Activated T-cell treated with anti-CD3 and anti-CD28 coated beads for 1 hour (primary cell): ENCODE measurements at places on chromosomes 11 and 22.

DNA sequence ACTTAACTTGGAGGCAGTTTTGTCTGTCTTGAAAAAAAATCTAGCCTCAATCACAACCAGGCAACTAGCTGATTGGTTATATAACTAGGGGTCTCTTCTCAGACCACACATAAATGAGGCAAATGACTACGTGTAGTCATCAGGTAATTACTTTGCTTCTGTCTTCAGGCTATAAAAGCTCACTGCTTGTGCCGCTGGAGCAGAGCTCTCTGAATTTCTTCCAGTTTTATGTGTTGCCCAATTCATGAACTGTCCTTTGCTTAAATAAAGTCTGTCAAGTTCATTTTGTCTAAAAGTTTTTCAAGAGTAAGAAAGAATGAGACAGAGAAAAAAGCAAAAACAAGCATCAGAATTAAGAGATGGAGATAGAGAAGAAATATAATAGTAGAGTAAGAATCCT, 93.4 kb downstream of the MUC15 start:
- DNase-seq = no peak

- DNase-seq = no peak
Measured at GRCh38 chr22:46911346-46911745, 148.9 kb downstream of the TBC1D22A start.

DNA sequence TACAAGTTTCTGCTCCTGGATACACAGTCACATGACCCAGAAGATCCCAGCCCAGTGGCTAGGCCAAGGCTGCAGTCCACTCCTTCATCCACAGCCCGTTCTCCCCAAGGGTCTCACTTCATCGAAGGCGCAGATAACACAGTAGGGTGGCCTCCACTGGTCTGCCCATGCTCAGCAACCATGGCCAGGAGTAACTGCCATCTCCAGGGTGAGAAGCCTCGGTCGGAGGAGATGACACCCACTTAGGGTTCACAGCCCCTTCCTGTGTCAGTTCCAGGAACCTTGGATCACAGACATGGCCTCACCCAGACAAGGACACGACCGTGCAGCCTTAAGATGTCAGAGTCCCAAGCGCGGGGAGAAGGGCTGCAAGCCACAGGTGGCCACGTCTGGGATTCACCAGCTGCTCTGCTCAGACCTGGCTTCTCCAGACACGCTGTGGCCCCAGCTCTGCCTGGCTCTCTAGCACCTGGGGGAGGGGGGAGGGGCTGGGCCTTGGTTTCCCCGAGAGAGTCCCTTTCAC, 2.6 kb downstream of the BET1L start:
- DNase-seq = no peak

DNA sequence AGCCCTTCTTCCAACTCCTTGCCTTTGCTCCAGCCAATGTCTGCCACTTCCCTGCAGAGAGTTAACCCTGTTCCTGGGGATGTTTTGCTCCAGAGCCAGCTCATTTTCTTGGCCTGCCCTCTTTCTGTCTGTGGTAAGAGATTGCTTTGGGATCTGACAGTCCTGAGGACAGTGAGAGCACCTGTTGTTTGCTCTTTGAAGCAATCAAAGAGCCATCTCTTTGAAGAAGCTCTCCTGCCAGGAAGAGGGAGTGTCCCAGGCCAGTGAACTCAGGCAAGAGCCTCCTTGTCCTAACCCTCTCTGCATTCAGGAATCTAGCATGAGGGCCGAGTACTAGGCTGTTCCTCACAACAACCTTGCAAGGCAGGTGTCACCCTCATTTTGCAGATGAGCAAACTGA, 42.2 kb downstream of the TRAF6 start:
- no peak for DNase-seq

DNA sequence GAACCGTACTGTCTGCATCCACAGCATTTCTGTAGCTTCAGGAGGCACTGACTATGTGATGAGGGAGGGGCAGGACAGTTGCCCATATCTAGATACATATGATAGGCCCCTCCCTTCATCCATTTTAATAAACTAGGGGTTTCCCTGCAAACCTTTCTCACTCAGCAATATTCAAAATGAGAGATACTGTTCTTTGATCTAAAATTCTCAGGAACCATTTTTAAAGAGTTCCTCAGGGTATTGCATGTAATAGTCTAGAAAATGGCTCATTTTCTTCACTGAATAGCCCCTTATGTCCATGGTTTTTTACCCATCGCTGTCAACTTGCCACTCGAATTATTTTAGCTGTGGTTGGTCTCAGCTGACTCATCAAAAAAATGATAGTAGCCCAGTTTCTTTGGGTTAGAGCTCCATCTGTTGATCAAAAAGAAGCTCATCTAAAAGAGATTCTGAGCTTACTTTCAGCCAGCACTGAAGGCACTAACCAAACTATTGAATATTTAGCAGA, 37.0 kb upstream of the DNAJB7 start:
- DNase-seq = no peak

GRCh38 chr11:34652191-34652973, 31.5 kb downstream of the EHF start:
- DNase-seq = no peak

- DNase-seq = peak; percentile 92
Measured at GRCh38 chr11:118928101-118928869, 2.6 kb upstream of the BCL9L start.

GRCh38 chr11:101923554-101923953, 7.2 kb upstream of the ANGPTL5 start:
- DNase-seq = no peak

GRCh38 chr11:66950112-66950535, 8.1 kb downstream of the PC start:
- DNase-seq = no peak

DNA sequence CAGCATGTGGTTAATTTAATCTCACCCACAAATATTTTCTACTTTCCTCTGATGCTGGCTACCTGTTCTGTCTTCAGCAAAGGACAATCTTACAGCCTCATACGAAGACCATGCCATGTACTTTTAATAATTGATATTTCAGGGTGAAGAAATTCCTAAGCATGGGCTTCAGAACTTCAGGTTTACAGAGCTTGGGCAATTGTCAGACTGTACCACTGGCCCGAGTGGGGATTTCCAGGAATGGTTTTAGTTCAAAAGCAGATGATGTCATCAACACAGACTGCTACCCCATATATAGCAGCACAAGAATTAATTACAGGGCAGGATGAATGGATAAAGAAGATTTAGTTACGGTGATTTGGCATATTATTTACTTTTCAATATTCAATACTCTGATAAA, 171.8 kb downstream of the ETS1 start:
- no peak for DNase-seq

GRCh38 chr22:19719050-19719482, 4.3 kb upstream of the GP1BB start:
- no peak for DNase-seq

DNA sequence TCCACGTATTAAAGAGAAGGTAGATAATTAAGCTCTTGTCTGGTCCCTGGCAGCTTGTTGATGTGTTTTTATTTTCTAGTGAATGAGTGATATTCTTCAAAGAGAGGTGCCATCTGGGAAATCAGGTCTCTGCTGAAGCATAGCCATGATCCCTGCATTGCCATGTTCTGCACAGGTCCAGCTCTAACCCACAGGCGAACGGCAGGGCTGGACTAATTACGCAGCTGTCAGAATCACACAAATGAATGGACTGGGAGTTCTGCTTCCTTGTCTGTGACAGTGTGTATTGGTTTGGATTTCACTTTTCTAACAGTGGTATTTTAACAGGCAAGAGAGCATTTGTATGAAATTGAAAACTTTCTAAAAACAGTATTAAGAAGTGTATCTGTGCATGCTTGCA, 235.6 kb downstream of the FAT3 start:
- DNase-seq = no peak

GRCh38 chr11:38723361-38723760, 2125.3 kb upstream of the RAG2 start:
- DNase-seq = no peak

DNA sequence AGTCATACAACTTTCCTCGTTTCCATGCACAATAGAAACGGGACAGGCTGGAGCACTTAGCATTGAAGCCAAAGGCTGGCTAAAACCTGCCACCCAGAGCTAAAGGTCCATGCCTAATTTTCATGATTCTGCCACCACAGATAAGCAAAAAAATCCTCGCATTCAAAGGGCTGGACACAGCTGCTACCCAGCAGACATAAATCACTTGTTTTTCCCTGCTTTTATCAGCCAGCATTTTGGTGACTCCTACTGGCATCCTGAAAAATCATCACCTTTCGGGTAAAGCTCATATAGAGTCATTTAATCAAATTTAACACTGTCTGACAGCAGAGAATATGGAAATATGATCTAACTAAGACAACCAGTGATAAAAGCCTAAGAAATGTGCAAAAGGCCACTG, 37.9 kb downstream of the ALG9 start:
- DNase-seq = no peak

- DNase-seq = no peak
Measured at GRCh38 chr22:46090036-46090591, 60.2 kb upstream of the PPARA start.

DNA sequence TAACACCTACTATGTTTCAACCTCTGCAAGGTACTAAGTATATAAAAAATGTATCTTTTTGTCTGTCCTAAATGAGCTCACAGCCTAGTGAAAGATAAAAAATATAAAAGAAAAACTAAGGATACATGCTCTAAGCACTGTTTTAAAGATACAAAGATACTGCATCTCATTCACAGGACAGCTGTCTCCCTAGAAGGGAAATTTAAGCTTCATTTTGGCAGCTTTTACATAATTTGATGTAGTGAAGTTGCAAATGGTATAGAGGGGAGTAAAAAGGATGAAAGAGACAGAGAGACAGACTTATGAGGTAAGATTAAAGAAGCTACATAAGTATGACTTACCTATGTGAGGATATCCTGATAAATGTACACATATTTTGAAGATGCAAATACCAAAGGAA, 53.6 kb downstream of the LRRC4C start:
- no peak for DNase-seq

- no peak for DNase-seq
Measured at GRCh38 chr22:50674606-50675552, 2.3 kb downstream of the SHANK3 start.

DNA sequence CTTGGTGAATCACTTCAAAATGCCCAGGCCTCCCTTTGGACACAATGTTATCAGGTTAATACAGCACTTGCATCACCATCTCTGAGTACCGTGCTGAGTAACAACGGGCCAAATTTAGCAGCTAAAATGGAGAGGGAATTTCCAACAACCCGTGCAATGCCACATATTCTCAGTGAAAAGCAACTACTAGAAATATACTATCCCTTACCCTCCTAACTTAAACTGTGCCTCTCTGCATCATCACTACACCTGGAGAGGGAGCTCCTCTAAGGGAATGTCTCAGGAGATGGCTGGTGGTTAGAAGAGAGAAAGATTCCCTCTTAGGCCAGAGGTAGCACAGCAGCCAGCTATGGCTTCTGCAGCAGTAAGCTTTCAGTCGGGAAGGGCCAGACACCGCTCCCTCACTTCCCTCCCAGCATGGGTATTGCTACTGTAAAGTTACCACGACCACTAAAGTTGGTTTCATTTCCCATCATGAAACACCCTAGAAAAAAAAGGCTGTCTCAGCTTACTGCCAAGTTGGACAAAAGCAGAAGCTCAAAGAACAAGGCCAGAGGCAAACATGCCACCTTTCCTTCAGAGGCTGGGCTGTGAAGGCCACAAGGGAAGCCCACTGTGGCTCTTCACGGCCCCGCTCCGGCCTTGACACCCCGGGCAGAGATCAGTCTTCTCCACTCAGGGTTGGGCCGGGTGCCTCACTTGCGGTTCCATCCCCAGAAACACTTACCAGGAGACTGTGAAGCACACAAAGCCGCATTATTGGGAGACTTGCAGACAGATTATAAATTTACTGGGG, 3.9 kb downstream of the MAML2 start:
- peak; percentile 14 for DNase-seq

GRCh38 chr11:12777208-12777874, 103.1 kb downstream of the TEAD1 start:
- no peak for DNase-seq

- DNase-seq = no peak
Measured at GRCh38 chr22:29310065-29310862, 3.8 kb downstream of the GAS2L1 start.

- no peak for DNase-seq
Measured at GRCh38 chr11:79481795-79482194, 41.0 kb upstream of the TENM4 start.

DNA sequence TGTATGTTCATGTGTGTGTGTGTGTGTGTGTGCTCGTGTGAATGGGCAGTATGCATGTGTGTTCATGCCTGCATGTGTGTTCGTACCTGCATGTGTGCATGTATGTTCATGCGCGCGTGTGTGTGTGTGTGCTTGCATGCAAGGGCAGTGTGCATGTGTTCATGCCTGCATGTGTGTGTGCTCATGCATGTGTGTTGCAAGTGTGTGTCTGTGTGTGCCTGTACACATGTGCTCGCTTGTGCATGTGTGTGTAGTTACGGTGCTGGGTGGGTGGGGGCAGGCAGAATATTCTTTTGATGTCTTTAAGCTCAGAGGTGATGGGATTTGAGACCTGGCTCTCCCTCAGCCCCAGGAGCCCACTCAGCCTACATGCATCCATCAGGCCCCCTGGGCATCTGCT, 822.1 kb downstream of the BRD1 start:
- no peak for DNase-seq

DNA sequence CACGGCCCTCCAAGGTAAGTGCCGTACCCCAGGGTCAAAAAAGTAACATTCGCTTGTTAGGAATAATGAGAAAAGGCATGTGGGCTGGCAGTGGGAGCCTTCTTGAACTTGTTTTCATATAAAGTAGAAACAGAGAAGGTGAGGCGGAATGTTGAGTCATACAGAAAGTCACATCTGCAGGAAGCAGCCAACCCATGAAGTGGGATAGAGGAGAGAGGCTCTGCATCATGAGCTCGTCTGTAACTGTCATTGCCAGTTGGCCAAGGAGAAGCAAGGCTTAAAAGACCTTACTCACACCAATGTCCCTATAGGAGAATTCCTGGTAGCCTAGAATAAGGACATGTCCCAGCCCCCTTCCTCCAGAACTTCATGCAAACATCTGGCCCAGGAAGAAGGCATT, 253.3 kb downstream of the BUD13 start:
- DNase-seq = no peak

DNA sequence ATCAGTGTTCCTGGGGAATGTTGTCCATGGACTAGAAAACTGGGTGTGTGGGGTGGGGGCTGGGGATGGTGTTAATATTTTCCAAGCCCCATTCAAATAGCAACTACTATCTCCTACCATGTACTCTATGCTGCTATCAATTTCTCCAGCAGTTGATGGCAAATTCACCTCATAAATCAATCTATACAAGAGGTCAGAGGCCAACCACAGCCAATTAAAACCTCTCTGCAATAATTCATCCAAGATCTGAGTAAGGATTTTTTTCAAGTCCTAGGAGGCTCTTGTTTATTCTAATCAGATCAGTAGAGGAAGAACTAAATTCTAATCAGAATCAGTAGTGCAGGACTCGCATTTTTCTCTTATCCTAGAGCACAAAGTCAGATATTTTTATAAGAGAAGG, 73.4 kb upstream of the WT1 start:
- DNase-seq = no peak

- no peak for DNase-seq
Measured at GRCh38 chr11:62801071-62801470, 4.2 kb downstream of the NXF1 start.

GRCh38 chr11:14914536-14914935, 22.5 kb upstream of the CYP2R1 start:
- DNase-seq = no peak

- DNase-seq = no peak
Measured at GRCh38 chr11:134780486-134781147, 368.6 kb upstream of the B3GAT1 start.
